NCI-H1048 (cell line): ENCODE measurements at places on chromosomes 2 and 18.
A peak's percentile ranks its signal among the peaks of the same experiment; 100 is the strongest.

DNA sequence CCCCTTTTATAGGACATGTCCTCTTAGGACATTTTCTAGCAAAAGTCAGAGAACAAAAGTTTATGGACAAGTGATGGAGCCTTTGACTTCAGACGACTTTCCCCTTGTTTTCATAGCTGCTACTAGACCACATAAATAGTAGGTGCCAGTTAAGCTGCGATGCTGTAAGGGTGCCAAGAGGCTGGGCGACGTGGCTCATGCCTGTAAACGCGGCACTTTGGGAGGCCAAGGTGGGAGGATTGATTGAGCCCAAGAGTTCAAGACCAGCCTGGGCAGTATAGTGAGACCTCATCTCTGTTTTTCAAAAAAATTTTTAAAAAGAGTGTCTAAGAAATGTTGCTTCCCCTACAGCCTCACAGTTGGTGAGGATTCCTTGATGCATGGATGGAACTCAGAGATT is 2.2 kb upstream of the PLB1 start:
- no peak for DNase-seq

DNA sequence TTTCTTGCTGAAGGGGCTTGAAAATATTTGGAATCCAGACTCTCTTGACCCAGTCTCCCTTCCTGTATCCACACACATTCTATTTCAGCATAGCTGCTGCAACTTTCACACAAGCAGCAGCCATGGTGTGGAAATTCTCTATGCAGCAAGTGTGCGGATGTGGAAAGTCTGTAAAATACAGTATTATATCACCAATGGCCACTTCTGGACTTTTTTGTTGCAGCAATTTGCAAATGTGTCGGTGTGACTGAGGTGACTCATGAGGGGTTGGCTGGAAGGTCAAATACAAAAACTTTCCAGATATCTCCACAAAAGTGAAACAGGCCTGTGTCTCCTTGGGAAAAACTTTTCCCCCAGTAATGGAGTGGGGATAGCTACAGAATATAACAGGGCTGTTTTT is 299.3 kb upstream of the GYPC start:
- DNase-seq, result no peak

GRCh38 chr18:36315736-36316135 is 18.2 kb downstream of the FHOD3 start:
- no peak for DNase-seq

DNA sequence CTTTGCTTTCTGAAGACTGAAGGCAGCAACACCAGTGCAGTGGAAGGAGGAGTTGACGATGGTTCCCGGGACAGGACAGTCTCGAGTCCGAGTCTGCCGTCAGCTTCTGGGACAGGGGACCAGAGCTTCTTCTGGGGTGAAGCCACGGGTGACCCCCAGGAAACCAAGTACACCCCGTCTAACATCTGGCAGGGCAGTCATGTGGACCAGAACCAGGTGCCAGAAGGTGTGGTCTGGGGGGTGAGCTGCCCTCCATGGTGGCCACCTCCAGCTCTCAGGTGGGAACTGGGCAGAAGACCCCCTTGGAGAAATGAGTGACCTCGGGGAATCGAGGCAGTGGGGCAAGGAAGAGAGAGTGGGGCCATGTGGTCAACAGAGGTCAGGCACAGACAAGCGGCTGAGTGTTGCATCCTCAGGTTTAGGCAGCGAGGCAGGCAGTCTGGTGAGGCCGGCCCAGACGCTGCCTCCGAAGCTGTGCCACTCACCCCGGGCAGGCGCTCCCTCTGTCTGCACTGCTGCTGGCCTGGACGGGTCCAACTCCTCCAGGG is 204.3 kb downstream of the HDAC4 start:
- DNase-seq, result no peak

- no peak for DNase-seq
Measured at GRCh38 chr18:6591491-6591890, 138.0 kb upstream of the ARHGAP28 start.

DNA sequence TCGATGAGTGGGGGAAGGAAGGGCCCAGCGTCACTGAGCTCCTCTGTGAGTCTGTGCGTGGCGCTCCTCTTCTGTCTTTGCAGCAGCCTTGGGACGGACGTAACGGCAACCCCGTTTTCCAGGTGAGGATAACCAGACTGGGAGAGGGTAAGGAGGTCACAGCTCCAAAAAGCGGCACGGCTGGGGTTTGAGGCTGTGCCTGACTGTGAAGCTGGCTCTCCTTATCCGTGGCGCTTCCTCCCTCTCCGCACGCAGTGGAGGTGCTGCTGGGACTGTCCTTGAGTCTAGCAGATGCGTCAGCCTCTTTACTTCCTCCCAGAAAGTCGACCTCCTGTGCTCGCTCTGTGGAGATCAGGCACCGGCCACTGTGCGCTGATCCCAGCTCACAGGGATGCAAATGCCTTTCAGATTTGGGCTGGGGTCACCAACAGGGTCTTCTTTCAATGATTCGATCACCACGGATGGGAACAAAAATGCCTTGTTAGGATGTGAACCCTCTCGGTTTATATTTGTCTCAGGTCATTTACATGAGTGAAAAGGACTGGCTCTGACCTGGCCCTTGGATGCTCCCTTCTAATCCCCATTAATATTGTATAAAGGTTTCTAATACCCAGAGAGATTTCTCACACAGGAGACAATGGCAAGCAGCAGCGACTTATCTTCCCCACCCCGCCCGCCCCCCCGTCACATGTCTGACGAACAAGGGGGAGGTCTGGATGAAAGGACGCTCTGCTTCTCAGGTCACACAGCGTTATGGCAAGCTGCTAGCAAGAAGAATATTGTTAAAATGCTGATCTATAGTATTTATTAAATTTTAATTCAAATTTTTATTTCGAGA is 30.1 kb upstream of the E2F6 start:
- no peak for DNase-seq

- DNase-seq, result no peak
Measured at GRCh38 chr2:189267491-189267890, 87.9 kb upstream of the COL5A2 start.

GRCh38 chr2:63092401-63092800 is 41.8 kb downstream of the OTX1 start:
- no peak for DNase-seq

GRCh38 chr2:109217362-109218086 is 88.5 kb downstream of the SH3RF3 start:
- DNase-seq, result no peak

DNA sequence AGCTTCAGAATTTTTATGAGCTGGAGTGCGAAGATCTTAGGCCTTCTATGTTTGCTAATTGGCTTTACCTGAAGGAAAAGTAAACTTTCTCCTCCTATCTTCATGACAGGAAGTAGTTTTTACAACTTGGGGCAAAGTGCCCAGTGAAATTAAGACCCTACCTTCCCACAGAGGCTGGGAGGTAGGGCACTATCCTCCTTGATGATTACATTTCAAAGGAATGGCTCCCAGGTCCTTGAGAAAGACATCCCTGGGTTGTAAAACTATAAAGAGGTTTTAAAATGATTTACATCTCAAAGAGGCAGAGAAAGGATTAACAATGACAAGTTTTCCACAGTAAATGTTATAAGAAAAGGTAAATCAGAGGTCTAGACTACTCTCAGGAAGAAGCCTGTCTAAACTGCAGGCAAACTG is 155.8 kb downstream of the CDH7 start:
- no peak for DNase-seq

DNA sequence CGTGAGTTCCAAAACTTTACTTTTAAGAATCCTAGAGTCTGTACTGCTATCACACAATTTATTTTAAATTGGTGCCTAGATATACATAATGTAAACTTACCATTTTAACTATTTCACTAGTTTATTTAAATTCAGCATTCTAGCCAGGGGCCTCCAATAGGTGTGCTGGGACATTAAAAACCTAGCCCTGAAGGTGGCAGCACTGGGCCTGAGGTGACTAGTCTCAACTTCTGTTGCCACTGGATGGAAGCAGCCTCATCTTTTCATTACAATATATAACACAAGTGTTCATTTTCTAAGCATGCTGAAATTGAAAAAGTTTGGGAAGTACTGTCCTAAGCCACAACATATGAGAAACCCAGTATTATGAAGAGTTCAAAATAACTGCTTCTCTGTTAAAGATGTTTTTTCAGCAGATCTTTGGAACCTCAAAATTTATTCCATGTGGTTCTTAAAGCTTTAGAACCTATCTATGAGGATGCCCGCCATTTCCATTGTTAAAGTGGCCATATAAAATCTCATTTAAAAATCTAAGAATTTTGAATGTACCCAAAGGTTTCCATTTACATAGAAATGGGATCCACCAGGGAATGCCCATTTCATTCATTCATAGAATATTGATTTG is 2.9 kb upstream of the RBBP8 start:
- peak; percentile 71 for DNase-seq

DNA sequence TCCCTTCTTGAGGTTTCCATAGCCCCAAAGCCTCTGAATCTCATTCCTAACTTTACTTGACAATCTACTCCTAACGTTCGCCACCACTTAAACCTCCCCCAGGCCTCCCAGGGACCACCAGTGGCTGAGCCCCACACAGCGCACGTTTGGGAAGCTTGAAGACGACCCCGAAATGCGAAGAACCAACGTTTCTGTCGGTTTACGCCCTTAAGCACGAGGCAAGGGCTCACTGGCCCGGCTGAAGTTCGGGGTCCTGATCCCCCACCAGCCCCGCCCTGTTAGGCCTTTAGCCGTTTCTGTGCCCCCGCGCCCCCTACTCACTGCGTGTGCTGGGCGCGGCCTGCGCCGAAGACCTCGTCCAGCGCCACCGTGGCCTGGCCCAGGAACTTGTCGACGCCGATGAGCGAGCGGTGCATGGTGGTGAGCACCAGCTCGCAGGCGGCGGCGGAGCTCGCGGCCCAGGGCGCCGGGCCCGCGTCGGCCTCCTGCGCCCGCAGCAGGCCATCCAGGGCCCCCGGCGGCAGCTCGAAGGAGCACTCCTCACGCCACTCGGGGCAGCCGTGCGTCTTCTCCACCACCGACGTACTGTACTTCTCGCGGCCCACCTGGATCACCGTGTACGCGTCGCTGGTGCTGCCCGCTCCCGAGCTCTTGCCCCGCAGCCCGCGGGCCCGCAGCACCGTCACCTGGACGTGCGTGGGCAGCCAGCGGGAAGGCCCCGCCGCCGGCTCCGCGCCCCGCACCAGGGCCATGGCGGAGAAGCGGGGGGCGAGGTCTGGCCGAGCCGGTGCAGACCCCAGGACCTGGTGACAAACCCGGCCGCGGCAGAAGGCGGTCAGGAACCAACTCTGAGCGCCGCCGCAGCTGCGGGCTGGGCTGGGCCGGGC is 479 bp downstream of the RAB11FIP5 start:
- DNase-seq, result no peak

DNA sequence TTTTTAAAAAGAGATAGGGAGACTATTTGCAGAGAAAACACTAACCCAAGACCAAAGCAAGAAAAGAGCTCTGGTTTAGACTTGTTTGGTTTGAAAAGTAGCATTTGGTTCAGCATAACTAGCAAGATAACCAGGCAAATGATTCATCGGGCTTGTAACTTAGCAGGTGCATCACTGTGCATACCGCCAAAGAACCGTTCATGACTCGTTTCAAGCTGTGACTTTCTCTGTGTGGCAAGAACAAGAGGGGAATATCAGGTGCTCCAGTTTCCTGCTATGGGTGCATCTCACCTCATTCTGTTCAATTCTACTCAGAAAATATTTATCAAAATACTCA is 244.9 kb downstream of the ETAA1 start:
- DNase-seq, result no peak

GRCh38 chr2:196719110-196719872 is 79.8 kb downstream of the CCDC150 start:
- no peak for DNase-seq

- no peak for DNase-seq
Measured at GRCh38 chr18:36335476-36336279, 38.2 kb downstream of the FHOD3 start.

DNA sequence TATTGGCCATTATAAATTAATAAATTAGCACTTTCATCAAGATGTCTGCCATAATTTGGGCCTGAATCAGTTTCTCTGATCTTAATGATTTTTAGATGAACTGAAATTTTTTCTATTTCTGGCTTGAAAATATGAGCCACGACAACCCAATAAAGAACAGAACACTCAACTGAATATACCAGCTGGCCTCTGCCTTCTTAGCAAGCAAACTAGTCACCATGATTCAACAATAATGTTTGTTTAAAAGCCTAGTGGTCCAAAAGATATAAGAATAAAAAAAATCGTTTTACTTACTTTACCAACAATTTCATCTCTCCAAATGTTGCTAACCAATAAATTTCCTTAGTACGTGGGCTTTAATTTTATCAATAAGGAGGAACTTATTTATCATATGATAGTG is 66.7 kb upstream of the TTN start:
- no peak for DNase-seq

DNA sequence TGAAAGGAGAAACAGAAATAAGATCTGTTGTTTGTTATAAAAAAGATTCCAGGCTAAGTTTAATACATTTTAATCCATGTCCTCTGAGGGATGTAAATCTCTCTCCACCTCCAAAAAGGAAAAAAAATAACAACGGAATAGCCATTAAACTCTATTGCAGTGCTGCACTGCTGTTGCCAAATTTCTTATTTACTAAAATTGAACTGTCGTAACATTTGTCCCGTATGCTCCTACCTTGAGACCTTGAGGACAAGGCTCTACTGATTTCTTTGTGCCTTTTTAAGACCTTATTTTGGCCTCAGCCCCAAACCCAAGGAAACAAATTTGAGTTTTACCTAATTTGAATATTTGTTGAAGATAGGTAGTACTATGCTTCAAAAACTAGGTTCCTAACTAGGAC is 56.4 kb downstream of the FRZB start:
- no peak for DNase-seq

- no peak for DNase-seq
Measured at GRCh38 chr2:41496908-41497307, 550.9 kb upstream of the PKDCC start.

GRCh38 chr2:236858661-236859060 is 227.0 kb upstream of the COPS8 start:
- DNase-seq, result no peak

DNA sequence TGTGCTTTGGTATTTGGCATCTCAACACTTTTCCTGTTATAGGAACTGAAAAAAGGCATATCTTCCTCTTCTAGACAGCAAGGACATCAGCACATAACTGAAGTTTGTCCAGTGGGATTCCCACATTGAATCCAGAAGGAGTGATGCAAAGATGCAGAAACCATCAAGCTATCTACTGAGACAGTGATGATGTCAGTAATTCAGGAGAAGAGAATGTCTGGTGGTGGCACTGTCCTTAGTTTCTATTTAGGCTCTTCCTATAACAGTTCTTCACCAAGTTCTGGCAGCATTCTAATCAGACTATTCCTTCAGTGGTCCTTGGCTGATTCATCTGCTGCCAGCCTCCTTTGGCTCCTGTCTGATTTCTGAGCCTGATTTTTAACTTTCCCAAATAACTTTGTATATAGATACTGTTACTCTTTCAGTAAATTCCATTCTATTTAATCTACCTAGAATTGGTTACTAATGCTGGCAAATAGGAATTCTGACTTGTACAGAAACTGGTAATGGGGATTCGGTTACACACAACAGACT is 56.6 kb upstream of the AGPS start:
- no peak for DNase-seq
